ENCODE measurements at places on chromosomes 13 and 19.

DNA sequence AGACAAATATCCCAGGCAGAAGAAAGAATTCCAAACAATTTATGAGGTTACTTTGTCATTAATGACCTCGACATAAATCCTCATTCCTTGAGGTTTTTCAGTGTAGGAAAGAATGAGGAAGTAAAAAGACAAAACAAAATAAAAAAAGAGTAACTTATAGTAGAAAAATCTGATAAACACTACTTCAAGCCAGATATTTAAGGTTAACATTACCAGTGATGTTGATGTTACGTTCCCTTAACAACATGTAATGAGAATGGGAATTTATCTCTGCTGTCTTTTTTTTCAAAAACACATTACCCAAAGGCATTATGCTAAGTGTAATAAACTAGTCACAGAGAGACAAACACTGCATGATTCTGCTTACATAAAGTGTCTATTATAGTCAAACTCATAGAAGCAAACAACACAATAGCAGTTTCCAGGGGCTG lies 935.1 kb downstream of the SLITRK1 start:
- DNase-seq, result no peak

DNA sequence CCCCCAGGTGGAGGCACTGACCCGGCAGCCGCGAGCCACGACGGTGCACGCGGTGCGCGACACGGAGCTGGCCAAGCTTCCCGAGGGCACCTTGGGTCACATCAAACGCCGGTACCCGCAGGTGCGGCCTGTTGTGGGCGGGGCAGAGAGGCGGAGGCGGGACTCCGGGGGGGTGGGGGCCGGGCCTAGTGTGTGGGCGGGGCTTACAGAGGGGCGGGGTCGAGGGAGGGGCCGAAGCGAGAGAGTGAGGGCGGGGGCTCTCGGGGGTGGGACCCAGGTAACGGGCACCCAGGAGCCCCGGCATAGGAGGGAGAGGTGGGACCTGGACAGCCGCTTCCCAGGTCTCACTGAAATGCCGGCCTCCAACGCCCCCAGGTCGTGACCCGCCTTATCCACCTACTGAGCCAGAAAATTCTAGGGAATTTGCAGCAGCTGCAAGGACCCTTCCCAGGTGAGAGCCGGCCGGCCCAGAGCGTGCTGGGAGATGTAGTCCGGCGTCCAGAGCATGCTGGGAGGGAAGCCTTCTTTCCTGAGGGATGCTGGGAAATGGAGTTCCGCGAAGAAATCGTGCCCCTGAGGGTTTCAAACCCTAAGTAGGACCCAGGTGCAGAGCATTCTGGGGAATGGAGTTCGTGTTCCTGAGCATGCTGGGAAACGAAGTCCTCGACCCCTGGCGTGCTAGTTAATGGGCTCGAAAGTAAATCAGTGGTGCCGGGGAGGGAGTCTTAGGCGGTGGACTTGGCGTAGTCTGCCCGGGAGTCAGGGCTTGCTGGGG lies 15.7 kb downstream of the PNPLA6 start:
- DNase-seq, result no peak

GRCh38 chr19:39038098-39038497 lies 5.7 kb upstream of the FBXO27 start:
- DNase-seq, result no peak

DNA sequence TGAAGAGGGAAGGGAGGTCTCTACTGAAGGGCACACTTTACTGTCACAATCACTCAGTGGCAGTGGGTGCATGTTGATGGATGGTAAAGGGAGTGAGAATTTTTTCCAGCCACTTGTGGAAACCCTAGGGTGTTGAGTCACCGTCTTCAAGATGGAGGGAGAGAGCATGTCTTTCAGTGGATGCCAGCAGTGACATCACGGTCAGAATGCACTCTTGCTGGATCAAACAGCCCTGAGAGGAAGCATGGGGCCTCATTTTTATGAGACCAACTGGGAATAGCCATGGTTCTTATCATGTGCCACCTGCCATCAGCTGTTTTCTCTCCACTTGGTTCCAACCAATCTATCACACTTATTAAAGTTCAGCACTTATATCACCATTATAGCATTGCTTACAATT lies 182.5 kb downstream of the KCNRG start:
- DNase-seq, result no peak

- DNase-seq, result no peak
These were observed 13.5 kb downstream of the WIZ start for GRCh38 chr19:15436012-15436825.

DNA sequence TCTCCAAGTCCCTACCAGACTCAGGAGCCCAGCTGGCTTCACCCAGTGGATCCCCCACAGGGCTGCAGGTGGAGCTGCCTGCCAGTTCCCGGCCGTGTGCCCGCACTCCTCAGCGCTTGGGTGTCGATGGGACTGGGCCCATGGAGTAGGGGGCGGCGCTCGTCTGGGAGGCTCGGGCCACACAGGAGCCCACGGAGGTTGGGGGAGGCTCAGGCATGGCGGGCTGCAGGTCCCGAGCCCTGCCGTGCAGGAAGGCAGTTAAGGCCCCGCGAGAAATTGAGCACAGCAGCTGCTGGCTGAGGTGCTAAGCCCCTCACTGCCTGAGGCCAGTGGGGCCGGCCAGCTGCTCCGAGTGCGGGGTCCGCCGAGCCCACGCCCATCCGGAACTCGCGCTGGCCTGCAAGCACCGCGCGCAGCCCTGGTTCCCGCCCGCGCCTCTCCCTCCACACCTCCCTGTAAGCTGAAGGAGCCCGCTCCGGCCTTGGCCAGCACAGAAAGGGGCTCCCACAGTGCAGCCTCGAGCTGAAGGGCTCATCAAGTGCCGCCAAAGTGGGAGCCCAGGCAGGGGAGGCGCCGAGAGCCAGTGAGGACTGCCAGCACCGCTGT lies 1771.1 kb downstream of the OLFM4 start:
- no peak for DNase-seq

DNA sequence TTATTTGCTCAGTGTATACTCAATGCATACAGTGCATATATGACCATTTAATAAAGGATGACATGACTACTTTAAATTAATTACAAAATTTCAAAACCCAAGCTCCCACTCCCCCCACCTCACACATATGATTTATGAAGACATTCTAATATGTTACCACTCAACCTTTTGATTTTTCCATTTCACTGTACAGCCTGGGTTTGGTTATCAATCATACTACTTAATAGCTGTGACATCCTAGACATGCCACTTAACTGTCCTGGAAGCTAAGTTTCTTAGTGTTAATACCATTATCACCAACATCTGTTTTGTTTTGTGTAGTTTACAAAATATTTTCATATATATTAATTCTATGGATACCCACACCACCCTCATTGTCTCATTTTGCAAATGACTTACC lies 42.2 kb downstream of the UBL3 start:
- DNase-seq, result no peak

Measured in heart left ventricle (tissue), 16 donors.